Sigmoid colon (tissue), 7 donors: ENCODE measurements at places on chromosomes 4 and X. TPM values are rescaled to one million over a fixed set of nuclear protein-coding genes. Genes with fewer than 3 reads are reported as not detected.
A peak's percentile ranks its signal among the peaks of the same experiment; 100 is the strongest.

The LARP7 gene
- 54.2 TPM for total RNA-seq

GRCh38 chr4:129950217-129950616, 854.3 kb downstream of the C4orf33 start:
- no peak for DNase-seq

DNA sequence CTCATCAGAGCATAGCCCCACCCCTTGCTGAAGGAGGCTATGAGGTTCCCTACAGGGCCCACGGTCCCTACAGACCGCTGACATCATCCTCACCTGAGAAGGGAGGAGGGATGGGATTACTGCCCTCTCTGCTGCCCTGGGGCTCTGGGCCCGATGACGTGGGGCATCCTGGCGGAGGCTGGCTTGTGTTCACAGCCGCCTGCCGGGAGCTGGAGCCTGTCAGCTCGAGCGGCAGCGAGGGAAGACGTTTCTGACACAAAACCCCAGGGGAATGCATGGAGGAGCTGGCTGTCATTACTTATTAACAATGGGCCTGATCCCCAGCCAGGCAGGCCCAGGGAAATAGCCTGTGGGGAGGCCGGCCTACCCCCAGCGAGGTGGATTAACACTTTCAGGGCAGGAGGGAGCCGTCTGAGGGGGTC, 106.6 kb upstream of the ATP6AP2 start:
- DNase-seq: peak; percentile 67

GRCh38 chr4:82780170-82780751, 18.3 kb downstream of the SCD5 start:
- no peak for DNase-seq
